Prostate gland (tissue), 2 donors: ENCODE measurements at places on chromosomes 12 and 14.
A peak's percentile ranks its signal among the peaks of the same experiment; 100 is the strongest.

GRCh38 chr12:125604976-125605375 lies 539.7 kb downstream of the AACS start:
- DNase-seq: no peak

DNA sequence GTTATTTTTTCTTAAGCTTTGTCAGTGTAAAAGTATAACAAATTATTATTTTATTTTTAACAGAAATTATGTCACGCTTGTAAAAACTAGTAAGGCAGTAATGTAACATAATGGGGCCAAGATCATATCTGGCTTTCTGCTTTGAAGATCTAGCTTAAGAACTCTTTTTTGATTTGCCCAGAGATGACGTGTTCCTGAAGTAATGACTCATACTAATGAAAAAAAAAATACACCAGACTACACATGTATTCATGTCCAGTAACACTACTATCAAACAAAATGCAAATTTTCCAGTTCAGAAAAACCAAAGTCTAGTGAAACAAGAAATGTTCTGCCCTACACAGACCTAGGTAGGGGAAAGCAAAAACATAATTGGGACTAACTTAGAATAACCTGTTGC lies 432.2 kb upstream of the ATXN7L3B start:
- no peak for DNase-seq

DNA sequence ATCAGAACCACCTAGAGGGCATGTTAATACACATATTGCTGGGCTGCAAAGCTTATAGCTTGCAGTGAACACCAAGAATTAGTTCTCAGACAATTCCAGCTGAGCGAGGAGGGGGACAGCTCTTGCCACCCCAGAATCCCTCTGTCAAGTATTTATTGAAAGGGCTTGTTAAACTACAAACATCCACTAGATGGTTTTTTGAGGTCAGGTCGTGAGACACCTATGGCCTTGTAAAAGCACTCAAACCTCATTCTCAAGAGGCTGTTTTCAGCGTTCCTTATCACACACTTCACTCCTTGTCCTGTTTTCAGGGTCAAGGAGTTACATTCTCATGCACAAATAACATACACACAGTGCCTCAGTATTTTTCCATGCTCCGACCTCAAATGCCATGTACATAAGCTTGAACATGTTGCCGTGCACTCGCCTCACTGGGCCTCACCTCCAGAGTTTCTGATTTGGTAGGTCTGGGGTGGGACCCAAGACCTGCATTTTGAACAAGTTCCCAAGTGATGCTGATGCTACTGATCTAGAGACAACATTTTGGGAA lies 98.8 kb upstream of the PTPRR start:
- no peak for DNase-seq

GRCh38 chr14:103808403-103809001 lies 38.9 kb downstream of the PPP1R13B start:
- peak; percentile 86 for DNase-seq

DNA sequence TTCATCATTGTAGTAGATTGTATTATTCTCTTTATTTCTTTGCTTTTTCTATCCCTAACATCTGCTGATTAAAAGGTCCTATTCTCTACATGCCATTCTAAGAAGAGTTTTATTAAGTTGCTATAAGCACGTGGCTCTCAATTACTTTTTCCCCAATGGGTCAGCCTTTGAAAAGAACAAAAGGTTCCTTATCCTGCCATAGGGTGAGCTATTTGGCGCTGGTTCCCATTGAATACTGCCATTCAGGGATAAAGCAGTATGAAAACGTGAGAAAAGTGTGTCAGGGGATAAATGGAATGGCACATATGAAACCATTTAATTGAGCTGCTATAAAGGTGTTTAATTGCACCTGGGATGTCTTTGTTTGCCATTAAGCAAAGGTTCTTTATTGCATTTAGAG lies 80.9 kb downstream of the SYNE2 start:
- DNase-seq: no peak

- DNase-seq: no peak
These were observed 169.2 kb downstream of the PIWIL1 start for GRCh38 chr12:130506844-130507243.

GRCh38 chr12:57886542-57886941 lies 40.0 kb upstream of the CTDSP2 start:
- no peak for DNase-seq

DNA sequence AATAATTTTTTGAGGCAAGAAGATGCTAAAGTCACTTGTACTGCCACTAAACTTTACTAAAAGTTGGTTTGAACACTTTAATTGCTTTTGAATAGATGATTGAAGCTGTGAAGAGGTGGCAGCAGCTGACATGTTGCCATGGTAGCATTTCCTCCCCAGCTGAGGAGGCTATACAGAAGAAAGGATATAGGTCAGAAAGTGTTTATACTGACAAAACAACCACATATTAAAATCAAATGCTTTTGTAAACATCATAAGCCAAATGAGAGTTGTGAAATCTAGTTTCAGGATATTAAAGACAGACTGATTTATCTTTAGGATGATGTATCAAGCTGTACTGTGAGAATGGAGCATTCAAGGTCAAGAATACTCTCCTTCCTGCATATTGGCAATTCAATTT lies 41.7 kb downstream of the TSPAN19 start:
- no peak for DNase-seq

DNA sequence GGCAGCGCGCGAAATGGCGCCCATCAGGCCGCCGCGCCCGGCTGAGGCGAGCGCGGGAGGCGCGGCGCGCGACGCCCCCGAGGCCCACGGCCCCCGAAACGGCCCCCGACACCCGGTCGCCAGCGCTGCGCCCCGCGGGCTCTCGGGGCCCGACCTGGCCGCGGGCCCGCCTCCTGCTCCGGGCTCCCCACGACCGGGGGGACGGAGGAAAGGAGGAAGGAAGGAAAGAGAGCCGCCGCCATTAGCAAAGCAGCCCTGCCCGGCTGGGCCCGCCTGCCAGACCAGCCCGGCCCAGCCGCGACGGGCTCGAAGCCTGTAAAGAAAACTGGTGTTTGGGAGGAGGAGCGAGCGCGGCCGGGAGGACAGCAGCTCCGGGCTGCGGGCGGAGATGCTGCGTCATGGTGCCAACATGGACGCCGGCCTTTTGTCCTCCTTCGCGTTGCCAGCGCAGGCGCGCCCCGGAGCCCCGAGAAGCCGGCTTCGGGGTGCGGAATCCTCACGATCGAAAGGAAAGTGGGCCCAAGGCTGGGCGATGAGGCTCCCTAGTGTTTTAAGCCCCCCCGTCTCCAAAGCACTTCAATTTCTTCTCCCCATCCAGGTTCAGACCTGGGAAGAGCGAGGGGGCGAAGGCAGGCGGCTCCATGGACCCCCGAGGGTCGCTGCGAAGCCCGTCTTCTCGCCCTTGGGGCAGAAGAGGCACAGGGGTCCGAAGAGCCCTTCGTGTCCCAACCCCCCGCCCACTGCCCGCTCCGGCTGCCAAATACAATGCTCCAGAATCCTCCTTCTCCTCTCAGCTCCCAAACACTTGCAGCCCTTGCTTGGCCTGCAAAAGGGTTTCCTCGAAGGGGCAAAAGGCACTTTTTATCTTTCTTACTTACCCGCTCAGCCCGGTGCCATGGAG lies 2.9 kb upstream of the SETD1B start:
- peak; percentile 75 for DNase-seq

GRCh38 chr14:54221432-54221803 lies 175.4 kb upstream of the CDKN3 start:
- no peak for DNase-seq

- no peak for DNase-seq
These were observed 330.3 kb downstream of the TMTC2 start for GRCh38 chr12:83016991-83017390.

DNA sequence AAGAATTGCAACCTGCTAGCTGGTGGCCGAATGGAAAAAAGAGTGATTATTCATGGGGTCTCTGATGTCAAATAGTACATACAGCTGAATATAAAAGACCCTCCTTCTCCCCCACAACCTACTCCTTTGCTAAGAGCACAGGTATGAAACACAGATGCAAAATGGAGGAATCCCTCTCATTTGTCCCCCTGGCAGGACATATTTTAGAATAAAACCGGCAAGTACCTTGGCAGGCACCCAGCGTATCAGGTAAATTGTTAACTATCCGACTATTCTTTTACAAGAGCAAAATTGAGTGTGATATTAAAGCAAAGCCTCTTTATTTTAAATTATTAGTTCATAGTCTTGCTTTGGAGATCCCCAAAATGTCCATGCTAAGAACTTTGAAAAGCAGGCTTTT lies 73.7 kb upstream of the USP44 start:
- no peak for DNase-seq
